GM13977 (cell line): ENCODE measurements at places on chromosomes 12 and 14.

- no peak for DNase-seq
Observed at GRCh38 chr14:62462988-62463387, 582.3 kb downstream of the KCNH5 start.

GRCh38 chr14:52032204-52032801 is 36.6 kb downstream of the NID2 start:
- no peak for DNase-seq

DNA sequence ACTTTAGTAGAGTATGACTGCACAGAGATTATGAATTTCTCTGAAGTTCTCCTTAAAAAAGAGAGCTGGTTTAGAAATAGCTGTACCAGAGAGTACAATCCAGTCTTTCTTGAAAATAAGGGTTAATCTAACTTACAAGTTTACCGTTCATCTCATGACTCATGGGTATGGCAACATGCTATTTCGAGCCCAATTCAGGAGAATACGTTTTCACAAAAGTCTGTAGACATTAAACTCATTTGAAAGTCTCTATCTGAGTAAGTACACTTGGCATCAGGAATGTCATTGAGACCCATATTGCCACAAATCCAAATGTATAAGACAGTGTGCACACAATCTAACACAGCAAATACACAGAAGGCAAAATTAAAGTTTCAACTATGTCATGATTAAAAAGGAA is 160.5 kb downstream of the PIK3C2G start:
- DNase-seq, result no peak

DNA sequence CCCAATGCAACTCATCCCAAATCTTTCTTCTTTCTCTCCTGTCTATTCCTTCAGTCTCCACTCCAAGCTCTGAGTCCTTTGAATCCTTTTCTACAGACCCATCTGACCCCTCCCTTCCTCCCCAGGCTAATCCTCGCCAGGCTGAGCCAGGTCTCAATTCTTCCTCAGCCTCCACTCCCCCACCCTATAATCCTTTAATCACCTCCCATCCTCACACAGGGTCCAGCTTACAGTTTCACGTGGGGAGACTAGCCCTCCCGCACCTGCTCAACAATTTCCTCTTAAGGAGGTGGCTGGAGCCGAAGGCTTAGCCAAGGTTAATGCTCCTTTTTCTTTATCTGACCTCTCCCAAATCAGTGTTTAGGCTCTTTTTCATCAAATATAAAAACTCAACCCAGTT is 63.8 kb downstream of the MOK start:
- DNase-seq, result no peak

GRCh38 chr14:92416544-92416943 is 93.6 kb downstream of the SLC24A4 start:
- DNase-seq, result no peak

DNA sequence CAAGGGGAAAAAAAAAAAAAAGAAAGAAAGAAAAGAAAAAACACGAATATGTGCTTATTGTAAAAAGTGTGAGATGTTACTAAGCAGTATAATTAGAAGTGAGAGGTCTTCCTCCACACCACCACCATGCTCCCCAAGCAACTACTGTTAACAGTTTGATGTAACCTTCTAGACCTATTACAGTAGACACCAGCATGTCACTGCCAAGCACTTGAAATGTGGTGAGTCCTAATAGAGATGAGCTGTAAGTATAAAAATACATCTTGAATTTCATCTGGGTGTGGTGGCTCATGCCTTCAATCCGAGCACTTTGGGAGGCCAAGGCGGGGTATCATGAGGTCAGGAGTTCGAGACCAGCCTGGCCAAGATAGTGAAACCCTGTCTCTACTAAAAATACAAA is 8.1 kb upstream of the SNRNP35 start:
- no peak for DNase-seq

- DNase-seq, result no peak
Observed at GRCh38 chr12:69163681-69164362, 75.5 kb upstream of the CPSF6 start.
